Ovary (tissue), 10 donors: ENCODE measurements at places on chromosomes 5 and 9. TPM values are rescaled to one million over a fixed set of nuclear protein-coding genes. Genes with fewer than 3 reads are reported as not detected.

LIX1 gene
- 0.12 TPM for total RNA-seq

DNA sequence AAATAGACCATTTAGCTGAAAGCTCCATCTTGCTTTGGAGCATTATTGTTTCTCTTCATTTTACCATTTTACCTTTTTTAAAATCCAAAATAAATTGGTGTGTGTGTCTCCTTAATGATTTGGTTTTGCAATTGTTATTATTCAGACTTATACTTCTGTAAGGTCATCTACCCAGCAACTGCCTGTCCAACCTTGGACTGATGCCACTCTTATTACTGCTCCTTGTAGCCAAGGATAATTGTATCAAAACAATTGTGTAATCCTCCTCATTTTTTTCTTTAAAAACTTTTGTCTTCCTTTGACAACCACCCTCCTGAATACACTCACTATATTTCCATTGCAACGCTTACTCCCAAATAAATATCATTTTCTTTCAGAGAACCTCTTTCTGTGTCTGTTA lies 30.3 kb upstream of the HMGCR start:
- no peak for DNase-seq

DNA sequence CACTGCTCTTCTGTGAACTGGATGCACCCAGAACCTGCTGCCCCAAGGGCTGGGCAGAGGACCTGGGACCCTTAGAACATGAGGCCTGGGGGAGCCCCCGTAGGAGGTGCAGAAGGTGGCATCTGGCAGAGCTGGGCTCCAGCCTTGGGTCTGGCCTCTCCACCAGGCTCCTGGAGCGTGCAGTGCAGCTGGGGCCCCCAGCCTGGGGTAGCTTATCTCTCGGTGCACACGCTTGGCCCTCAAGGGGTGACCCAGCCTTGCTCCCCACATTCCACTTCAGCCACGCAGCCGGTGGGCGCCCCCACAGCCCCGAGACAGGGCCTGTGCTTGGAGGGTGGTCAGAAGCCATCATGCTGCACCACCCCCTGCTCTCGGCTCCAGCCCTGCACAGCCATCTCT lies 5.6 kb upstream of the NR5A1 start:
- DNase-seq = no peak

TMEM215 gene
- 0.69 TPM for total RNA-seq

C9 gene
- total RNA-seq = not detected

GRCh38 chr5:140946578-140946977 lies 19.7 kb upstream of the PCDHAC2 start:
- no peak for DNase-seq

DNA sequence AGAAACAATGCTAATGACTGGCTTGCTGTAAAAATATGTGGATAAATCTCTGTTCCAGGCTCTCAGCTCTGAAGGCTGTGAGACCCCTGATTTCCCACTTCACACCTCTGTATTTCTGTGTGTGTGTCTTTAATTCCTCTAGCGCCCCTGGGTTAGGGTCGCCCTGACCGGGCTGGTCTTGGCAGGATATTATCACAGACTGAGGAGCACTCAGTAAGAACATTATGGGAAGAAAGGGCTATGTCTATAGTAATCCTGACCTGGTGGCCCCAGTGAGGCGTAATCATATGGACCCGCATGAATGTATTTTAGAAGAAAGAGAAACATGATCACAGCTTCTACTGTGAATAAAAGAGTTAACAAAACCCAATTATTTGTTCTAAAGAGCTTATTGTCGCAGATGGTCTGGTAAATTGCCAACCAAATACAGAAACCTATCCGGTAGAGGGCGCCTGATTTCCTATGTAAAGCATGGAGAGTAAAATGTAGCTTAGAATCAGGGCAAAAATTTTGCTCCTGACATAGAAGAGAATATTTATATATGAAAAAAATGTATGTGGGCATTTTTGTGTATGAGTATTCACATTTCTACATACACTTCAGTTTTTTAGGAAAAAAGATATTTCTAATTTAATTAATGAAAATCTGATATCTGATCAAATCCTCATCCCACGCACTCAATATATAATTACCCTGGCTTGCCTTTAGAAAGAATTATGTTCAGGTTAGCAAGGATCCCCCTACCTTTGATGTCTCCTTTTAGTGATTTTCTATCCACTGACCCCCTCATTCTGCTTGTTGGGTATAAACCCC lies 5.8 kb upstream of the IFNA1 start:
- DNase-seq = no peak

TAS2R1 gene
- total RNA-seq = not detected

GRCh38 chr5:176541338-176542134 lies 4.3 kb upstream of the RNF44 start:
- DNase-seq = peak; percentile 48

DNA sequence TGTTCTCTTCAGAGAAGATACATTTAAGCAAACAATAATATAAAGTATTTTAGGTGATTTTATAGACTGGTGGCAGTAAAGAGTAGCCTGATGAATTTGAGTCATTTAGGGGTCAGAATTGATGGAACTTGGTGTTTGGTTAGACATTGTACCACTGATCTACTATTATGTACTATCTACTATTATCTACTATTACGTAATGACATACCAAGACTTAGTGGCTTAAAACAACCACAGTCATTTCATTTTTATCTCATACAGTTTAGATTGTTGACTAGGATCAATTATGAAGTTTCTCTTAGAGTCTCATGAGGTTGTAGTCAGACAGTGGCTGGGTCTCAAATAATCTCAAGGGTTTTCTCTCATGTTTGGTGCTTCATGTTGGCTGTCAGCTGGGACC lies 54.0 kb downstream of the PPIP5K2 start:
- DNase-seq = no peak

CTXN3 gene
- total RNA-seq = not detected

HTR1A gene
- total RNA-seq = not detected

GRCh38 chr9:97773723-97774122 lies 76.6 kb upstream of the XPA start:
- DNase-seq = no peak

DNA sequence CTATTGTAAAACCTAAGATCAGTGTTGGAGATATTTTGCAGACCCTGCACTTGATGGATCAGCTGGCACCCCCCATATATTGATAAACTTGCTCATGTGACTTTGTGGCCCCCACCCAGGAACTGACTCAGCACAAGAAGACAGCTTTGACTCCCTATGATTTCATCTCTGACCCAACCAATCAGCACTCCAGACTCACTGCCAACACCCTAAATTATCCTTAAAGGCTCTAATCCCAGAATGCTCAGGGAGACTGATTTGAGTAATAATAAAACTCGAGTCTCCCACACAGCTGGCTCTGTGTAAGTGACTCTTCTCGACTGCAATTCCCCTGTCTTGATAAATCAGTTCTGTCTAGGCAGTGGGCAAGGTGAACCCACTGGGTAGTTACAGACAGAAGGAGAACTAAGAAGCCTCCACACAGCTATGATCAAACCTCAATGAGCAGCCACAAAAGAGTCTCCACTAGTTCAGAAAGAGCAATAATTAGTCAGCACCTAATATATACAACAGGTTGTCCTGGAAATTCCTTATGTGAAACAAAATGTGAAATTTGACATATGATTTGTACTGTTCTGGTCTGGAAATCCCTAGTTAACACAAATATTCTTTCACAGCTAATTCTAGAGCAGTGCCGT lies 52.2 kb downstream of the ACTL7B start:
- DNase-seq = no peak

TMOD1 gene
- total RNA-seq = 37.1 TPM

DNA sequence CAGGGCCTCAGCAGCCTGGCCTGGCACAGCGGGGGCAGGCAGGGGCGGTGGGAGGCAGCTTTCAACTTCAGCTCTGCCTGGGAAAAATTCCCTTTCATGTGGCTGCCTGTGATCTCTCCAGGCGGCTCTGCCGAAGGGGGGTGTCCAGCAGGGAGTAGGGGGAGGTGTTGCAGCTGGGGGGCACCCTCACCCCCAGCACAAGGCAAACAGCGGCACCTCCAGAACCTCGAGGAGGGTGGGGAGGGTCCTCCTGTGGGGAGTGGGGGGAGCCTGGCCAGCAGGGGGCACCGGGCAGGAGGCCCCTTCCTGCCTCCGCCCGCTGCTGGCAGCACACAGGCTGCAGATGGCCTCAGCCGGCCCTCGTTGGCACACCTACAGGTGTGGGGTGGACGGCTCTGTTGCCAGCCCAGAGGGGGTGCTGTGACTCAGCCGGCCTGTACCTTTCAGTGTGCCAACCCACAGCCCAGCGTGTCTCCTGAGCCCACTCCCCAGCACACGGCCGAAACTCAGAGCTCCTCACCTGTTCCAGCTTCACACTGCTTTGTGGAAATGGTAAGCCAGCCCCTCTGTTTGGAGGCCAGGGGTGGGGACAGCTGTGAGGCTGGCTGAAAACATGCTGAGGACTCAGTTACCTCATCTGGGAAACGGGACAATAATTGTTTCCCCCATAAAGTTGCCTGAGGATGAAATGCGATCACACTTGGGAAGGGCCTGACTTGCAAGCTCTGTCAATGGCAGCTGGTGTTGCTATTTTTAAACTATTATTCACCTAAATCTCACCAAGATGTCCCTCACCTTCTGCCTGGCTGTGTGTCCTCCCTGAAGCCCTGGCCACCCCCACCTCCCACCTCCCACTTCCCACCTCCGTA lies 37.0 kb downstream of the CXXC5 start:
- DNase-seq = no peak

DNA sequence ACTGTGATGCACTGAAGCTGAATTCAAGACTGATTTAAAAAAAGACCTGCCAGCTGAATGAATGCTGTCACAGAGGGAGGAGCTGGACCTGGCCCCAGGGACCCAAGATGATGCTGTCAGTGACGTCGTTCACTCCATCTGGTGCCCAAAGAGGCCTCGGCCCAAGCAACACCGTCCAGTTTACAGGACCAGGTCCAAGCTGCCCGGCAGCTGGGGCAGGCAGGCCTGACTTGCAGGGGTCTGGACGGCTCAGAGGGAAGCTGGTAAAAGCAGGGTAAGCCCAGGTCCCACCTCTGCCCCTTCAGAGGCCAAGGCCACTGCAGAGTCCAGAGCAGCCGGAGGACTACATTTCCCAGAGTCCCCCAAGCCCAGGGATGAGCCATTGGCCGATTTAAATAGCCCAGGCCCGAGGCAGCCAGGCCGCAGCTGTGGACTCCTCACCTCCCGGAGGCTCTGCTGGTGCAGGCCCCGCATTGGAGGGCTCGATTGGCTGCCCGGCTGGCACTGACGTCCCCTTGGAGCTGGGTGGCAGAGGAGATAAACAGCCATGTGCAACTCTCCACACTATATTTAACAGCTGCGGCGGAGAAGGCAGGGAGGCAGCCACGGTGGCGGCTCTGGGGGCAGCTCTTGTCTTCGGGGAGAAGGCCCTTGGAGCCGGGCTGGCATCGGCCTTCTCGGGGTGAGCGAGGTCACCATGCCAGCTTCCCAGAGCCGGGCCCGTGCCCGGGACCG lies at the start of gene PLPP7:
Gene PLPP7, plus strand, starts transcription at position 423 of the 735 bp plus-strand sequence. Its CDS starts 275 bp downstream, at position 698.
- DNase-seq = peak; percentile 74

C9orf78 gene
- 37.0 TPM for total RNA-seq

GRCh38 chr5:91591076-91591475 lies 208.0 kb upstream of the ARRDC3 start:
- no peak for DNase-seq

NMUR2 gene
- total RNA-seq = not detected

DNA sequence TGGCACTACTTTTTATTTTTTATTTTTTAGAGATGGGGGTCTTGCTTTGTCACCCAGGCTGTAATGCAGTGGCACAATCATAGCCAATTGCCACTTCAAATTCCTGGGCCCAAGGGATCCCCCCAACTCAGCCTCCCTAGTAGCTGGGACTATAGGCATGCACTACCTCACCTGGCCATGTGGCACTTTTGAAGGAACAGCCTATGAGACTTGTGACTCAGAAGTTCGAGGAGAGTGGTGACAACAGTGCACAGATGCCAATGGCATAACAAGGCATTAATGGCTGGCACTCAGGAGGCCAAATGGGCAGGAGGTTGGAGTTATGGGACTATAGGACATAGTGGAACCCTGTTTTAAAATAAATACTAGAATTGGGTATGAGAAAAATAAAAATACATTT lies 33.7 kb downstream of the ANKRD31 start:
- DNase-seq = no peak

DNA sequence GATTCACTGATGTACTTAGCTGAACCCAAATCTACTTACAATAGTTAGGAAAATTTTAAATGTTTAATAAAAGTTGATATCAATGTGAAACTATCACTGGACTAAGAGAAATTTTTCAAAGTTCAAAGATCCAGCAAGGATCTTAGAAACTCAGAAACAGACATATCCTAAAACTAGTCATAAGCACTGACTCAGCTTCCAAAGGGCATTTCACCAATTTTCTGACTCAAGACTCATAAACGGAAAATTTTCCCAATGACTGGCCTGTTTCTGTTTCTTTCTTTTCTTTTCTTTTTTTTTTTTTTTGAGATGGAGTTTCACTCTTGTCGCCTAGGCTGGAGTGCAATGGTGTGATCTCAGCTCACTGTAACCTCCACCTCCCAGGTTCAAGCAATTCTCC lies 66.6 kb downstream of the CDC14B start:
- no peak for DNase-seq

PCDHGB3 gene
- total RNA-seq = 7.1 TPM

IFNA2 gene
- not detected for total RNA-seq

TPPP gene
- total RNA-seq = 2.3 TPM

GRCh38 chr5:96434201-96434645 lies 1.2 kb upstream of the PCSK1 start:
- DNase-seq = peak; percentile 47

TMEM252 gene
- total RNA-seq = not detected

DNA sequence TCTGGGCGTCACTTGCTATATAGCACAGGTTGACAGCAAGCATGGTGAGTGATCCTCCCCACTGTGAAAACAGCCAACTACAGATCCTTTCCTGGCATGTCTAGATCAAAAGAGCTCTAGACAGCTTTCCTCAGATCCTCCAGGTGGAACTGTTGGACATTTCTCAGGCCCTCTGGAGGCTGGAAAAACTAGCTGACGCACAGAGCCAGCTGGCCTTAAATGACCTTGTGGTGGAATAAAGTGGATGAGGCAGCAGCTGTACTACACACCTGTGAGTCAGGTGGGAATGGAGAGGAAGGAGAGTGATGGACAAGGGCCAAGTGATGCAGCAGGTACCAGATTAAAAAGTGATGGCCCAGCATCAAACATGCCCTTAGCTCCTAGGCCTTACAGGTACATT lies 172.7 kb downstream of the TRIM32 start:
- no peak for DNase-seq

- DNase-seq = no peak
Measured at GRCh38 chr9:35350212-35350611, 139.7 kb upstream of the RUSC2 start.

GRCh38 chr9:28502741-28503140 lies 929.5 kb upstream of the C9orf72 start:
- DNase-seq = no peak

PCDHA4 gene
- total RNA-seq = 0.76 TPM

DNA sequence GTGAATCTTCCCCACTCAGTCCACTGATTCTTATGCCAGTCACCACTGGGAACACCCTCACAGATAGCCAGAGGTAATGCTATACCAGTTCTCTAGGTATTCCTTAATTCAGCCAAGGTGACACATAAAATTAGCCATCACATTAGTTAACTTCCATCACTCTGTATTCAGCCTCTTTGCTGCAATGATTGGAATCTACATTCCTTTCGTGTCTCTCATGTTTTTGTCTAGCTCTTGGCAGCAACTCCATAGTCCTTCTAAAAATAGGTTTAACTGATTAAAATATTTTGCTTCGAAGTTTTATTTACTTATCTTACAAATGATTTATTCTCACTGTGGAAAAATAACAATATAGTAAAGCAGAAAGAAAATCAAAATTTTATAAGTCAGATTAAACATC lies 19.6 kb upstream of the RNF20 start:
- no peak for DNase-seq
